ENCODE measurements at places on chromosomes 1 and 21.

- no peak for DNase-seq
Measured at GRCh38 chr1:196654271-196654670, 2.4 kb downstream of the CFH start.

GRCh38 chr1:110407260-110408210 is at the start of gene LAMTOR5:
TSS of gene LAMTOR5 (minus strand) at chr1:110407694. CDS start at chr1:110407620, 74 bp downstream.
- peak; percentile 94 for DNase-seq

DNA sequence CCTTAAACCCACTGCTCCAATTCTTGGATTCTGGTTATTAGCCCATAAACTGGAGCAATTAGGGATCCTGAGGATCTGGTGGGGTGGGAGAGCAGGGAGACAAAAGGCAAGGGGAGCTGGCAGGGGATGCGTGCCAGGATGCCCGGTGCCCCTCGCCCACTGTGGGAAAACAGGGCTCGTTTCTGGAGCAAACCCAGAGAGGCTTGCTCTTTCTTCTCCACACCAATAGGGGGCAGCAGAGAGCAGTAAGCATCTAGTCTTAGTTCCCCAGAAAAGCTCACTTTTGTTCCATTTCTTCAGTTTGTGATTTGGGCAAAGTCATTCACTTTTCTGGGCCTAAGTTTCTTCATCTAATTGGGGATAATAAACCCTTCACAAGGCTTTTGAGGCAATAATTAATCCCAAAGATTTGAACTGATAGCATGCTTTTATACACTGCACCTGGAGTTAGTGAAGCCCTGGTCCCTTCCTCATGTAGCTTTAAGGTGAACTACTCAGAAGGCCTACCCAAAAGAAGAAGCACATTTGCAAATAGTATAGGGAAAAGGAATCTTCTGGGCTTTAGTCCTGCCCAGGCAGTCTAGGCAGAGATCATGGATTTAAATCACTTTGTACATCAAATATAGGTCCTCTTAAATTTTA is 160.6 kb upstream of the USP24 start:
- DNase-seq = peak; percentile 54

- DNase-seq = no peak
Measured at GRCh38 chr1:15667362-15667761, 16.8 kb upstream of the PLEKHM2 start.

DNA sequence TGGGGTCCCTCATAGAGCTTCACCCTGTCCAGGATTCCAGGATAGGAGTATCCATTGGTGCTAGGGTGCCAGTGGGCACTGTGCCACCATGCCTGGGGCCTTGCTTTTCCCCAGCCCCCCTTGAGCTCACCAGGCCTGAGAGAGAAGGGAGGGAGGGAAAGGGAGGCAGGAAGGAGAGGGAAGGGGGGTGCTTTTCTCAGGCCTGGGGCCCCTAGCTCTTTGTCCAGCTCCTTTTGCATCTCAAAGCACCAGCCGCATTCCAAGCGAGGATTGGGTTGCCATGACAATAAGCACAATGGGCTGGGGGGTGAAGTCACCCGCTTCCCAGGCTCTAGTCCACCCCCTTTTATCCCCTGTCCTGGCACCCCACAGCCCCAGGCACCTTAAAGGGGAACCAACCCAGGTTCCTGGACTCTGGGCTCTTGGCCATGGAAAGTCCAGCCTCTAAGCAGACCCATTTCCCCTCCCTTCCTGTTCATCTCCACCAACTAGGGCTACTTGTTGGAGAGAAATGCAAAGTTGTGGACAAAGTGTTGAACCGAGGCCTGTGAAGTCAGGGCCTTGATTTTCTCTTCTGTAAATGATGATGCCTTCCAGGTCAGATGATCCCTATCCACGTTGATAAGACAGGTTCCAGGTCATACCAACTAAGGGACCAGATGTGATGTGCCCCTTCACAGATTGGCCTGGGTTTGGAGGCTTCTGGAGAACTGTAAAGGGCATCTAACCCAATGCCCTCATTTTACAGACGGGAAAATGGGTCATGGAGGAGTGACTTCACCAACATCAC is 11.4 kb downstream of the THBS3 start:
- DNase-seq = no peak

DNA sequence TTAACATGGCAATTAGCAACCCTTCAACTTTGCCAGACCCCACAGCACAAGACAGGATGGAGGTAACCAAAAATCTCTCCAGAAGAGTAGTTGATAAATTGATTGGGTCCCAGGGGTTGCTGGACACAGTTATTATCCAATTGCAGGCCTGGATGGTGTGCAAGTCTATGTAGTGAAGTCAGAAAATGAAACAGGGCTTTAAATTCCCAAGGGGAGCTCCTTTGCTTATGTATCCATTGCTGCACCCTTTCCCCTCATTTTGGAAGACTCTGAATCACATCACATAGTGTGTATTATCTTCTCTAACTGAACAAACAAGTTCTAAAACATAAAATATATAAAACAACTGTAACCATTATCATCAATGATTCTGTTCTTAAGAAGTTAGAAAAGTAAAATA is 550.2 kb downstream of the LMO4 start:
- no peak for DNase-seq

DNA sequence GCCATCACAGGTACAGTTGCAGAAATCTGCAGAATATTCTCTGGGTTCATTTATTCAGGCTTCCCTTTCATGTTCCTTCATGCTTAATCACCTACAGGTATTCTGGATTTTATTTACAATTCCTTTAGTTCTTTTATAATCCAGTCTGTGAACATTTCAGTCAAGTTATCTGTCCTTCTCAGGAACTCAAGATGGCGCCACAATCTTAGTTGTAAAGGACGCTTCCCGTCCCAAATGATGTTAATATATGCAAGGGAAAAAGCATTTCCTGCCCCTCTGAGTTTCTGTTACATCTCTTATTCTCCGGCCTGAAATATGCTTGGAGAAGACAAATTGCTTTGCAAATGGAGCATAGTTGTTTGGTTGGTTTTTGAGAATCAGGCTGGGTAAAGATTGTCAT is 19.3 kb downstream of the F3 start:
- DNase-seq = peak; percentile 63

Measured in hematopoietic multipotent progenitor cell treated with erythropoietin and hydrocortisone succinate and interleukin-3 and kit ligand, for 8 days (in vitro differentiated cells).